ENCODE measurements at places on chromosomes 4 and X.

GRCh38 chr4:112747036-112747435, 110.1 kb downstream of the LARP7 start:
- DNase-seq: no peak

DNA sequence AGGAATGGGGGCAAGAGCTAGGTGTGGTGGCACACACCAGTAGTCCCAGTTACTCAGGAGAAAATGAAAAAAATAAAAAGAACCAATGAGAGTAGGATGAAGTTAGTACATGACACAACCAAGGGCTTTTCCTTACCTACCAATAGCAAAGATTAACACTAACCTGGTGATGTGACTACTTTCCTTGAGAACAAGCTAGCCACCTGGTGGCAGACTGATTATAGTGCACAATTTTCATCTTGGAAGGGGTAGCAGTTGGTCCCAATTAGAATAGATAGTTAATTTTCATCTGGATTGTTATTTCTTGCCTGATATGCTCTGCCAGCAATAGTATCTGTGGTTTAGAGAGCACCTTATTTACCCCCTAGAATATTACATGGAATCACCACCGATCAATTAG, 1216.8 kb upstream of the PABPC4L start:
- DNase-seq: no peak

DNA sequence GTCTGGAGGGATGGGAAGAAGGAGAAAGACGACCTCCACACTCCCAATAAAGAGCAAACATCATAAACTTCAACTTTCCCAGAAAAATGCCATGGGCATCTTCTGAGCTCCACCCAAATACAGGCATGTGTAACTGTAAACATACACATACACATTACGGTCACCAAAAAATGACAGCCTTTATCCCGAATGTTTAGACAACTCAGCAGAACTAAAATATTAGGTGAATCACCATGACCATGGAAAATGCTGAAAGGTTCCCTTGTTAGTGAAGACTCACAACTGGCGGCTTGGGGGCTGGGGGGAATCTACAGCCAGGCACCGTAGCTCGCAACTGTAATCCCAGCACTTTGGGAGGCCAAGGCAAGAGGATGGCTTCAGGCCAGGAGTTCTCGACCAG, 33.0 kb downstream of the PRKX start:
- DNase-seq: no peak

DNA sequence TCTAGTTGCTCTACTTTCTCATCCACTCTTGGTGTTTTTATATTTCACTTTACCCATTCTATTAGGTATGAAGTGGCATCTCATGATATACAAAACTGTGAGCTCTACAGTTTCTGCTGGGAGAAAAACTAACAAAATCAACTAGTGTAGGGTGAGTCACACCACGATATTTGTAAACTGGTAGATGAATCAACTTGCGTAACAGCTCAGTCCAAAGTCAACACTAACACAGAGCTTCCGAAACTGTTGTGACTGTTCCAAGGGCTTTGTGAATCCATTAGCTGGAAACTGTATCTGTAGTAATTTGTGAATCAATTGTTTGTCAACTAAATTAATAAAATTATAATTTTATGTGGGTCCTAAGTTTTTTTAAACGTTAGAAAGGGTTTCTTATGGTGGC, 119.8 kb upstream of the TSPAN5 start:
- DNase-seq: peak; percentile 64

DNA sequence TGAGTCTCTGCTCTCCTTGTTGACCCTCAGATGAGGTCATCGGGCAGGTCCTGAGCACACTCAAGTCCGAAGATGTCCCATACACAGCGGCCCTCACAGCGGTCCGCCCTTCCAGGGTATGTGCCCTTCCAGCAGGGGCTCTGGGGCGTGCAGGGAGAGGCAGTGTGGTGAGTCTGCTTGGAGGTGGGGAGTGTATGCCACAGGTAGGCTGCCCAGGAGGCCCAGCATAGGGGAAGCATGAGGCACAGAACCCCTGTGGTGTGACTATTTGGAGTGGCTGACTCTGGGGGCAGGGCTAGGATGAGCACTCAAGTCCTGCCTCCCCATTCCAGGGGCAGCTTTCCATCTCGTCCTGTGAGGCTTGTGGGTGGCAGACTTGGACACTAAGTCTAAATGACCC, 3.3 kb upstream of the GDI1 start:
- no peak for DNase-seq

DNA sequence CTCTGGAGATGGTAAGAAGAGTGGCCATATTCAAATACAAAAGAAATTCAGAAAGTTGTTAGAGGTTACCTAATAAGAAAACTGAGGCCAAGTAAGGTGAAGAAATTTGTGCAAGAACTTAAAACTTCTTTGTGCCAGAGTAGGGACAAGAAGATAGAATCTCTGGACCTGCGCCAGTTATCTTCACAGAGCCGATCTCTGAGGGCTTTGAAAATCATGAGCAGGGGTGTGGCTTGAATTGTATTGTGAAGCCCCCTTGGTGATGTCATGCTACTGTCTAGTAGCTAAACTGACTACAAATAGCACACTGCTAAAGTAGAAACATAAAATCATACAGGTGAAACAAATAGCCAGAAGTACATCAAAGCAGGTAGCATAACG, 184.6 kb downstream of the UGT8 start:
- no peak for DNase-seq

DNA sequence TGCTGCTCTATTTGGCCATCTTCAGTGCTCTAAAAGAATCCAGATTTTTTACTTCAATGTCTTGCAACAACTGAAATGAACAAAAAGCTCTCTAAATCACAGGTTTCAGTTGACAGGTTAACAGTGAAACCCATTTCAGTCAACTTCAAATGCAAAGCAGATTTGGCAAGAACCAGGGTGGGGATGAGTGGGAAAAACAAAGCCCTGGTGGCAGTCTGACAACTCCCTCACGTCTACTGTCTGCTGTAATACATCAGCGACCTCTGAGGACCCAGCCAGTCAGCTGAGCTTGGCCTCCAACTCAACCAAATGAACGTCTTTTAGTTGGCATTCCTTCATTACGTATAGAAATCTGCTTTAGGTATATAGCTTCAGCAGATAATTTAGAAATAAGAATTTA, 95.8 kb downstream of the COL25A1 start:
- no peak for DNase-seq

DNA sequence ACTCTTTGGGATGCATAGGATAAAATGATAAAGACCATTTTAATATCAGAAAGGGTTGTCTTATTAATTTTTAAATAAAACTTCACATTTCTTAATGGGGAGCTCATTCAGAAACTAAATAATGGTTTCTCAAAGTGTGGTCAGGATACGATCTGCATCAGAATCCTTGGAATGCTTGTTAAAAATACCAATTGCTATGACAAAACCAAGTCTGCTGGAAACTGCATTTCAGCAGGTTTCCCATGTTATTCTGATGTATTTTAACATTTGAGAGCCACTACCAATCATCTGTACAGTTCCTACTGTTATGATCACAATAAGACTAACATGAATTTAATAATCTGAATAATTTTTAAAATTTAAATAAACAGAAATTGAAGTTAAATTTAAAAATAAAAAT, 115.1 kb downstream of the SOWAHB start:
- DNase-seq: peak; percentile 45

DNA sequence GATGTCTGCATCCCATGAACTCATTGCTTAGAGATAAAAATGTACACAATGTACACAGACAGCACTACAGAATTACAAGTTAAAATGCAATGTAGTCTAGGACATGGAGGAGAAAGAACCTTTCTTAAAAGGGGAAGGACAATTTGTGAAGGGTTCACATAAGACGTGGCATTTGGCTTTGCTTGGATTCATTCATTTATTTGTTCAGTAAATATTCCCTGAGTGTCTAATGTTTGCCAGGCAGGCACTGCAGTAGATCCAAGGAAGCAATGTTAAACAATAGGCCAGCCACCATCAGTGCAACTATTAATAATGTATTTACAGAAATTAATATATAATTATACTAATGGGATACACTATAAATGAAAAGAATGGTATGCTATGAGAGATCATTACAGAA, 94.4 kb downstream of the GRIA2 start:
- no peak for DNase-seq

GRCh38 chr4:87975466-87975865, at the start of gene SPP1:
SPP1 (plus strand) TSS chr4:87975714; CDS start chr4:87976896, 1,182 bp downstream.
- no peak for DNase-seq

GRCh38 chrX:17075004-17075403, 128.5 kb downstream of the REPS2 start:
- DNase-seq: no peak

GRCh38 chrX:112056886-112057285, 25.7 kb downstream of the TRPC5 start:
- no peak for DNase-seq

GRCh38 chrX:111811831-111812230, 64.2 kb upstream of the TRPC5OS start:
- no peak for DNase-seq

DNA sequence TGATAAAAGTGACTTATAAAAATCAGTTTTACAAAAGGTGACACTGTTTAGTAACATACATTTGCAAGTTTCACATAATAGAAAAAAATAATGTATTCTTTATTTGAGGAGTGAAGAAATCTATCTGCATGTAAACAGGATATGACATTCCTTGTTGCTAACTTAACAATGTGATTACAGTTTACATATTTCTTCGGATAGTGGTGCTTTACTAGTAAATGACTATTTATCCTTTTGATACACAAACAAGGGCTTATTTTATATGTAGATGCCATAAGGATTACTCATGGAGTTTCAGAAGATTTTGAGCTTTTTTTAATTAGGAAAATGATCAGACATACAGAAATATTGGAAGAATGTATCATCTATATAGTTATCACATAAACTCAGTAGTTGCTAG, 126.5 kb downstream of the SLIT2 start:
- no peak for DNase-seq

DNA sequence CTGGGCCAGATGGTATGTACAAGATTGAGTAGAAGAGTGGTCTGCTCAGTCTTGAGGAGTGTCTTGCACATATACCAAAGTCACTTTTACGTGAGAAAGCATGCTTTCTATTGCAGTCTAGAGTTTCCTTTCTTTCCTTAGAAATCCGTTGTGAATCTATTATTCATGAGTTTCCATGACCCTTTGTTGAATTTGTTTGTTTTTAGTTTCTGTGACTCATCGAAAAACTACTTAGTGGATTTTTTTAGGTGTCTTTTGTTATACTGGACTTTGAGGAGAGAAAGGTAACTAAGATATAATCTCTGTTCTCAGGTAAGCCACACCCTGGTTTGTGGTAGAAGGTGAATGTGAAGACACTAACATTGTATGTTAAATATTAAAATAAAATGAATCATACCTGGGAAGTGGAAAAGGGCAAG, 23.0 kb downstream of the GALNT7 start:
- DNase-seq: no peak

DNA sequence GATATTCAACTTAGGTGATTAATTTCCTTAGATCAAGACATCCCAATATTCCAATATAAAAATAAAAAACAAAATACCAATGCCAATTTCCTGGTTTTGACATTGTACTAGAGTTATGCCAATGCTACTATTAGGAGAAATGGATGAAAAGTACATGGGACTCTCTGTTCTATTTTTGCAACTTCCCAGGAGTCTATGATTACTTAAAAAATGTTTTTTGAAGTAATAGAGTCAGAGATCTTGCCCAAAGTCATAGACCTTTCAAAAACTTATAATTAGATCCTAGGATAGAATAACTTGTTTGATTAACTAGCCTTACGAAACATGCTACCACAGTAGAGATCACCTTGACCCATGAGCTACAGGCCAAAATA, 73.6 kb upstream of the MAOA start:
- DNase-seq: no peak

DNA sequence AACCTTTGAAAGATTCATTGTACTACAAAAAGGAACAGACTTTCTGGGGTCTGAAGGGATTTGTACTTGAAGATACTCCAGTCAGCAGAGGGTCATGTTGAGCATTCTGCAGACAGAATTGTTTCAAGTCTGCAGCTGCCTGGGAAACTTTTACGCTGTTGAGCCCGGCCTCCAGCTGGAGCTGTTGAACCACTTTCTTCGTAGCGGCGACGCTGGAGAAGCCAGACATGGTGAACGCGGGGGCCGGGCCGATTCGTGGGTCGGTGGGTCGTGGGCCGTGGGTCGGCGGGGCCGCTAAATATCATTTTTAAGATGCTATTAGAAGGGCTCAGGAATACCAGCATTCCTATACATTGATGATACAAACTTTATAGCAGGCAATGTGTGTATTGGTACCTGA, 12.0 kb upstream of the RTL9 start:
- no peak for DNase-seq

DNA sequence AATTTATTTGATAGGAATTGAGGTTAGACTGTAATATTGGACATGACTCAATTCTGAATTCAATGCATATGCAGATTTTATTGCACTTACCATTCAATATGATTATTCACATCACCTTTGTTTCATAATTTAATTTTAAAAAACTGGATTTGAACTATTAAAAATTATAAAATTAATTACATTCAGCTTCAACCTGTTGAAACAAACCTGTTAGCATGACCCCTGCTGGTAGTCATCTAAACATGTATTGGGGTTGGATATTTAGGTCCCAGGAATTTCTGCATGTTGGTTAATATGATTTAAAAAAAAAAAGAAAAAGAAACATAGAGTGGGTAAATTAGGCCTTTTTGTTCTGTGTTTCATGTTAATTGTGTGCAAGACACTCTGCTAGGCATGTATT, 85.9 kb downstream of the ARSJ start:
- no peak for DNase-seq

DNA sequence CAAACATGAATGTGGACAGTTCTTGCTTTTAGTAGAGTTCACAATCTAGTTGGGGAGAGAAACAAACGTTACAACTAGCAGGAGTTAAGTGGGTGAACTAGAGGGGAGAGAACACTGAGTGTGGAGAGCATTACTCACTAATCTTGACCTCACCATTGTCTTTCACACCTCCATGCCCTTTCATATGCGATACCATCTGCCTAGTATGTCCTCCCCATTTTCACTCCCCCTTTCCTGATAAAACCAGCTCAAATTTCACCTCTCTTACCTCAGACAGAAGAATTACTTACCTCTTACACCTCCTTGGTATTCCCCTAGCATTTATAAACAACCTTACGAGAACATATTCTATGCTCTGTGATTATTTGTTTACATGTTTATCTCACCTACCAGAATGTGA, 53.6 kb downstream of the LAS1L start:
- DNase-seq: no peak

DNA sequence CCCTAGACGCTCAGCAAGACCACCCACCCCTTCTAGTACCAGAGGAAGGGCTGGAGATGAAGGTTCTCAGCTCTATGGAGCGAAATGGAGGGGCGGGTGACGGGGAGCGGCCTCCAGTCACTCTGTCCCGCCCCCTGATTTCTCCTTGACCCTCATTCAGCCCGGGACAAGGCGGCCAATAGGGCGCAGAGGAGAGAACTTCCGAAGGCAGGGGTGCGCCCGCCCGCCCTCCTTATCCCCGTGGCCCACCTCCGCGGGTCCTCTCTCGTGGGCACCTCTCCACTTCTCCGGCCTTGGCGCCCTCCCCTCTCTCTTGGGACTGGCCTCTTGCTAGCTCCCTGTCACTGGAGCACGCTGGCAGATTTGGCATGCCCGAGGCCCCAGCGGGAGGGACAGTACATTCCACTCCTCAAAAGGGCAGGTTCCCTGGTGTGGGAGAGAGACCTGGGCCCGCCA, 1.1 kb upstream of the SEPTIN6 start:
- DNase-seq: no peak

GRCh38 chr4:85681921-85682320, 207.0 kb downstream of the ARHGAP24 start:
- no peak for DNase-seq

All from AG04450 (cell line).